Muscle of arm (tissue), 14 donors: ENCODE measurements at places on chromosomes 7 and 10.

DNA sequence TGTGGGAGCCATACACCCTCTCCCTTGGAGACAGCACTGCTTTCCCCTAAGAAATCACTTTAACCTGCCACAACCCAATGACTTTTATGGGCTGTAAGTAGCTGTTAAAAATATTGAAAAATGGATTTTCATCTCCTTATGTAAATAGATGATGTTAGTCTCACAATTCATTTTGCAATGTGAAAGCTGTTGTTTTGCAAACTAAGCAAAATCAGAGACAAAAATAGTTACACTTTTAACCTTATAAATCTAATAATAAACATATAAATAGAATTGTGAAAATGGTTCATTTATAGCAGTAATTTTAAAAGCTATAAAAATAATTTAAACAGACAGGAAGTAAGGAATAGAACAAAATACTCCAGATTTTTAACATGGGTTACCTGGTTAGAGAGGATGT, 268.8 kb upstream of the MAGI2 start:
- DNase-seq: no peak

- DNase-seq: no peak
Measured at GRCh38 chr10:75980419-75981002, 549.1 kb downstream of the LRMDA start.

DNA sequence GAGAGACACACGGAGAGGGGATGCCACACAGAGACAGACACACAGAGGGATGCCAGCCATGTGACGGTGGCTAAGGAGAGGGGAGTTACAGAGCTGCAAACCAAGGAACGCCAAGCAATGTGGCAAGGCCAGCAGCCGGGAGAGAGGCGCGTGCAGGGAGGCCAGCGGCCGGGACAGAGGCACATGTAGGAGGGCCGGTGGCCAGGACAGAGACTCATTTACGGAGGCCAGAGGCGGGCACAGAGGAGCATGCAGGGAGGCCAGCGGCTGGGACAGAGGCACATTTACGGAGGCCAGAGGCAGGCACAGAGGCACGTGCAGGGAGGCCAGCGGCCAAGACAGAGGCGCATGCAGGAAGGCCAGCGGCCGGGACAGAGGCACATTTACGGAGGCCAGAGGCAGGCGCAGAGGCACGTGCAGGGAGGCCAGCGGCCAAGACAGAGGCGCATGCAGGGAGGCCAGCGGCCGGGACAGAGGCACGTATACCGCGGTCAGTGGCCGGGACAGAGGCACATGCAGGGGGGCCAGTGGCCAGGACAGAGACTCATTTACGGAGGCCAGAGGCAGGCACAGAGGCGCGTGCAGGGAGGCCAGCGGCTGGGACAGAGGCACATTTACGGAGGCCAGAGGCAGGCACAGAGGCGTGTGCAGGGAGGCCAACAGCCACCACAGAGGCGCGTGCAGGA, 40.4 kb downstream of the INSIG1 start:
- no peak for DNase-seq

DNA sequence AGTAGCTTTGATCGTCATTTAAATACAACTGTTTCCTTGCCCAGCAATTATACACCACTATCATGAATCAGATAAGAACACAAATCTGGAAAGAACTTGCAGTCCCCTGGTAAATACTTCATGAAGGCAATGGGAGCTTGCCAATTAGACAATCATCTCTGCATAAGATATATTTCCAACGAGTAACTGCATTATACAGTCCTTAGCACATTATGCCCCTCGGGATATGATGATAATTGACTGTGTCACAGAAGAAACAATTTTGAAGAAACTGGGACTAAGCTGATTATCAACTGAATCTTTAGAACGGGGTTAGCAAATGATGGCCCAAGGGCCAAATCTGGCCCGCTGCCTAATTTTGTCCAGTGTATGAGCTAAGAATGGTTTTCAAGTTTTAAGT, 155.7 kb downstream of the TRIL start:
- no peak for DNase-seq
